ENCODE measurements at places on chromosomes 1 and 21. TPM values are rescaled to one million over a fixed set of nuclear protein-coding genes. Genes with fewer than 3 reads are reported as not detected.

GRCh38 chr1:184031409-184032107 lies 6.0 kb downstream of the COLGALT2 start:
- DNase-seq = no peak

- peak; percentile 48 for DNase-seq
These were observed 84.9 kb downstream of the KIF14 start for GRCh38 chr1:200535605-200536004.

DNA sequence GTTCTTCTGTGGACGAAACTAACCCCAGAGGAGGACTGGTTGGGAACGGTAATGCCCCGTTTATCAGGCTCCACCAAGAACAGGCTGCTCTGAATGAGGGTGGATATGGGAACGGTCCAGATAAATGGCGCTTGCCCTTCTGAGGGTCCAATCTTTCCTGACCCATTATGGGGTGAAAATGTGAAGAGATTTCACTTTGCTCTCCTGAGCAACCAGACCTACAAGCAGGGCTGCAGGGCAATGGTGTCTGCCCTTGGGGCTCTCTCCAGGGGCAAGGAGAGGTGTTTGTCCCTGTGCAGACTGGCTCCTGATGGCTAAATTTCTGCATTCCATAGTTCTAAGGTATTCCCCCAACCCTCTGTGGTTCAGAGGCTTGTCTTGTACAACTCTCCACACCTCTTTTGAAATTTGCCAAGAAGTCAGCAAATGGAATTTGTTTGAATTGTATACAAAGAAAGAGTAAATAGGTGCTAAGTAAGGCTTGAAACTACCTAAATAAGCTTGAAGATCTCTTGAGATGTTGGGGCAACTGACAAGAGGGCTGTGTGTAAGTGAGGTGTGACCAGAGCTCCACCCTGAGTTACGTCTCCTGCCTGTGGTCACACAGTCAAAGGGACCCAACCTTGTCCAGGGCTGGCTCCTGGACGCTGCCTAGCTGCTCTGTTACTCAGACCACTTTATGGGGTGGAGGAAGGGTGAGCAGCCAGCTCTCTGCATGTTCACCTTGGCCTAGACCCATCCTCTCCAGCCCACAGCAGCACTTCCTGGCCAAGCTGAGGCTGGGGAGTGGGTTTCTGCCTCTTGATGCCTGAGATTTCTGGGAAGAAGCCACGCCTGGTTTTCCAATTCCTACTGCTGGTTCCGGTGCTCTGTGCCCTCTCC lies 24.8 kb downstream of the SLC2A1 start:
- DNase-seq = no peak

DNA sequence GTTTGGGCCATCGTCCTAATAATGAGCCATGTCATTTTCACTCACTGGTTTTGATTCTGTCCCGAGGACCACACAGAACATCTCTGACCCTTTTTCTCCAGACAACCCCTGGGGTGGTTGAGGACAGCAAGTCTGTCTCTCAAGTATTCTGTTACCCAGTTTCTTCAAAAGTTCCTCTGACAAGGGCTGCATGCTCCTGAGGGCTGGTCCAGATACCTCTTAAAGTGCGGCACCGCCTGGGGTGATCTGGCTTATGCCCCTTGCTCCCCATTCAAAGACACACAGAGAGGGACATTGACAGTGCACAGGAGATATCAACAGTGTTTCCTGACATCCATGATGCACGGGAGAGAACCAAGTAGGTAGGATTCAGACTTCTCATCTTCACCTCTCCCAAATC lies 132.9 kb upstream of the EDN2 start:
- DNase-seq = no peak

DNA sequence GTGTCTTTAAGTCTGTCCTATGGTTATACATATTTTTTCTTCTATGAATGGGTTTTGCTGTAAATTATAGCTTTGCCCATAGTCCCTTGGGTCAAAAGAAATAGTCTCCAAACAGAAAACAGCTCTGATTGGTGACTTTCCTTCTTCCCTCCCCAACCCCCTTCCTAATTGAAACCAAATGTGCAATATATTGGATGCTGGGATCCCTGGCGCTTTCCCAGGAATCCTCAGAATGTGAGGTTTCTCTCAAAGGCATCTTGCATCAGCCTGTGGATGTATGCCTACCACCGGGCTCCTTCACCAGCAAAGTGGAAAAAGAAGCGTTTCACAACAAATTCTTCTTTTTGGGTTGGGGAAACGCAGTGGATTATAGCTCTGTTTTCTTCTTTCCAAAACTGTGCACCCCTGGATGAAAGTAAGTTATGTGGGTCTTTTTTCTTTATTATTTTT lies at the start of gene DDR2:
TSS of gene DDR2 (plus strand) at position 248 of the 450 bp plus-strand sequence. CDS start 86,600 bp downstream, outside the sequence.
- peak; percentile 96 for DNase-seq

The DPH5 gene
- 37.9 TPM for total RNA-seq

The HES4 gene
- total RNA-seq = 7.6 TPM

- DNase-seq = peak; percentile 75
These were observed 79.0 kb upstream of the MAP10 start for GRCh38 chr1:232726048-232726779.

GRCh38 chr1:981955-982558 lies at the start of gene PERM1:
Gene PERM1, minus strand, starts transcription at chr1:982093. Its CDS starts 1,064 bp downstream, at chr1:981029.
- DNase-seq = no peak

GRCh38 chr1:77516106-77516505 lies 166.4 kb downstream of the ZZZ3 start:
- no peak for DNase-seq
